ENCODE measurements at places on chromosomes 12 and 14.

DNA sequence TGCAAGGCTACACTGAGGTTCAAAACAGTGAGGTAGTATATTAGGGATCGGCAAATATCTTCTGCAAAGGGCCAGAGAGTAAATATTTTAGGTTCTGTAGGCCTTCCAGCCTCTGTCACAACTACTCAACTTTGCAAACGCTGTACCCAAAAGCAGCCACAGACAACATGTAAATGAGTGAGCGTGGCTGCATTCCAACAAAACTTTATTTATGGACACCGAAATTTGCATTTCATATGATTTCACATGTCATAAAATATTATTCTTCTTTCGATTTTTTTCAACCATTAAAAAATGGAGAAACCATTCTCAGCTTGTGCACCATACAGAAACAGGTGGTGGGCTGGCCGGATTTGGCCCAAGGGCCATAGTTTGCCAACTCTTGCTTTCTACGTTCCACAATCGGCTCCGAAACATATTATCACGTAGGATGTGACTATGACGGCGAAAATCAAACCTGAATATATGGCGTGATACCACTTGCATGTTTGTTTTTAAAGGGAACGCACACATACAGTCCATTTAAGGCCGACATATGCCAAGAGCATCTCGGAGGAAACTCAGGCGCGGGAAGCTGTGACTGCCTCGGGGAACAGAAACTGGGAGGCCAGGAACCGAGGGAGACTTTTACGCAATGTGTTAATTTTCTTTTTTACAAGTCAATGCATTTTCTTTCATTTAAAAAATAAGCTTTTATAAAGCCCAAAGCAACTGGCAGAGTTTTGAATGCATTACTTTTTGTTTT is 7.1 kb downstream of the NCOR2 start:
- DNase-seq, result no peak

DNA sequence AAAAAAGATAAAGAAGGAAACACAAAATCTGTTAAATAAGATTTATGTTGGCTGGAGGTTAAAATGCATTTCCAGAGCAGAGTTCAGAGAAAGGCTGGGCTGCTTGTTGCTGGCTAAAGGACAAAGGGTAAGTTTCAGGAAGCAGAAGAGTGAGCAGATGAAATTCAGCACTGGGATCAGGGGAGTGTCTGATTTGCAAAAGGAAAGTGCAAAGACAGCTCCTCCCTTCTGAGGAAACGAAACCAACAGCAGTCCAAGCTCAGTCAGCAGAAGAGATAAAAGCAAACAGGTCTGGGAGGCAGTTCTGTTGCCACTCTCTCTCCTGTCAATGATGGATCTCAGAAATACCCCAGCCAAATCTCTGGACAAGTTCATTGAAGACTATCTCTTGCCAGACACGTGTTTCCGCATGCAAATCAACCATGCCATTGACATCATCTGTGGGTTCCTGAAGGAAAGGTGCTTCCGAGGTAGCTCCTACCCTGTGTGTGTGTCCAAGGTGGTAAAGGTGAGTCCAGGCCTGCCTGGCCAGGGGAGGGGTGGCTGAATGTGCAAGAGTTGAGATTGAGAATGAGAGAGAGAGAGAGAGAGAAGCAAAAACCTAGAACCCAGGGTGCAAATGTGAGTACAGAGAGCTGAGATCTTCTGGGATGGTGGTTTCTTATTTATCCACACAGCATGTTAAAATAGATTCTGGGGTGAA is at the start of gene OAS1:
OAS1 (plus strand) TSS at position 251 of the 703 bp plus-strand sequence; CDS start at position 329, 78 bp downstream.
- no peak for DNase-seq

GRCh38 chr14:31360919-31361662 is 59.3 kb downstream of the HEATR5A start:
- DNase-seq, result no peak

GRCh38 chr14:99137913-99138571 is 134.0 kb downstream of the BCL11B start:
- DNase-seq, result no peak

DNA sequence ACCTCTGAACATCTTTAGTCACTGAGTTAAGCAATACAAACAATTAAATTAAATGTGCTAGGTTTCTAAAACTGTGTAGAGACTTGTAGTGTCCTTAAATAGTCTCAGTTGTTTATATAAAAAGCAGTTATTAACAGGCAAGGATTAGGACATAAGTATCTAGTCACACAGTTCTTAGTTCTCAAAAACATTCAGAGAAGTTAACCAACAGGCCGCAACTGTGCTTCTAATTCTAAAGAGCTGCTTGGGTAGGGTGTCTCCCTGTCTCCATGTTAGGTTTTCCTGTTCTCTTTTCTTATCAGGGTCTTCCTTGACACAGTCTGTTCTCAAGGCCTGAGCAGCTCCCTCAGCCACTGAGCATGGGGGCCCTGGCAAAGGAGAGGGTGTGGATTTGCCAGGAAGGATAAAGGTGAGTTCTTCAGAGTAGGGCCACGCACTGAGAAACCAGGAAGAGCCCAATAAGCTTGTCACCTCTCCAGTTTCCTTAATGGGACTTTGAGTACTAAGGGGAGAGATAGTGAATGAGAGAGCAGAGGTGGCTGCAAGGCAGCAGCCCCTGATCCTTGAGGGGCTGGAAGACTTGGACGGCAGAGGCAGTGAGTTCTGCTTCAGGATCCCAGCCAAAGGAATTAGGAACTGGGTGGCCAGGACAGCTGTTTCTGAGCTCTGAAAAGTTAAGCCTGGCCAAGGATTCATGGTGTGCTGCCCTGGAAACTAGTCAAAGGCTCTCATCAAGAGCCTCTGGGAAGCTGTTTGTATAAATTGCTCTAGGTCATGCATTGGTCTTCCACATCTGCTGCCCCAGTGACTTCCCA is 177.3 kb downstream of the MYRFL start:
- DNase-seq, result no peak

DNA sequence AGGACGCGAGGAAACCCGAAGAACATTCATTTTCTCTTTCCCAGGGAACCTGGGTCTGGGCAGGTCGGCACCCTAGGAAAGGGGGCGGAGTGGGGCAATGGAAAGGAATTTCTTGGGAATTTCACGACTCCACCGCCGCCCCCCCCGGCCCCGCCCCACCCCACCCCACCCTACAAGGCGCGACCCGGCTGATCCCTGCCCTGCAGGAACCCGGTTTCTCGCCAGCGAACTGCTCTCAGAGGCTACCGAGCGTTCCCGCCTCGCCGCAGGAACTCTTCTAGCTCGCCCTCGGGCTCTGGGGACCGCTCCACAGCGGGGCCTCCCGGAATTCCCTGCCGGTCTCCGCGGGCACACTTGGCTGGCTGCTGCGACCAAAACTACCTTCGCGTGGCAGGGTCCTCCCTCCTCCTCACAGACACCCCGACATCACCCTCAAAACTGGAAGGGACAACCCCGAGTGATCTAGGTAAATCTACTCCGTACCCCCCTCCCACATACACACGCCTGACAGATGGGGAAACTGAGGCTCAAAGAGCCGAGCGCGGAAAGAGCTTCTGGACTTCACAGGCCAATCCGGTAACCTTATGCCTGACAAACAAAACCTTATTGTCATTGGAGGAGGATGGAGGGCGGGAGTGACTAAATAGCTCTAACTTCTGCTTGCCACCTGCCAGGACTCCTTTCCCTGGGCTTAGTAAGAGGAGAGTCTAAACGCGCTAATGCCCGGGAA is 785 bp upstream of the ACTN1 start:
- DNase-seq, result no peak

GRCh38 chr14:22850944-22851764 is 14.8 kb downstream of the MMP14 start:
- no peak for DNase-seq

DNA sequence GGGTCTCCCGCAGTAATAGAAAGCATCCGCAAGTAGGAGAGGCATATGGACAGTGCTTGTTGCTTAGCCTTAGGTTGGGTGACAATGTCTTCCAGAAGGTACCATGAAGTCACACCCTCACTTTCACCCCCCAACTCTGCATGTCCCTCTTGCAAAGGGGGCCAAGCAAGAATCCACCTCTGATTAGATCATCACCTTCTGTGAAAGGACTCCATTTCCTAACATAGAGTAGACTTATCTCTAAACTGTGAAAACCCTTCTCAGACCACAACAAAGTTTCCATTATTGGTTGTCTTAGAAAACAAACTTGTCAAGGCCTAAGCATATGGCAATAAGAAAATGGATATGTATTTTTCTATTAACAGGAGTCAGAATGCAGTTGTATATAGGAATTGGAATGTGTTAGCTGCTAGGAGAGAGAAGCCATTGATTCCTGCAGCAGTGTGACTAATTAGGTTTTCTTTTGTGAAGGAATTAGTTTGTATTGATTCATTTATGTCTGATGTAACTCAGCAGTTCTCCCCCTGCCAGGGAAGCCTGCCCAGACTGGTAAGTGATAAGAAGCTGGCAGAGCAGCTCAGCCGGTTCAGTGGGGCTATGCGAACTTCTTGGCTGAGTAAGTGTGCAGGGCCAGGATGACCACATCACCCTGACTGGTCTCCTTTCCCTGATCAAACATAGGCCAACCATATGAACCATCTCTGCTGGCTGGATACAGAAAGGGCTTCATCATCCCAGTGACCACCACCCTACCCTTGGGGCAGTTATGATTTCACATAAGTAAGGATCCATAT is 107.3 kb upstream of the CCDC196 start:
- no peak for DNase-seq

DNA sequence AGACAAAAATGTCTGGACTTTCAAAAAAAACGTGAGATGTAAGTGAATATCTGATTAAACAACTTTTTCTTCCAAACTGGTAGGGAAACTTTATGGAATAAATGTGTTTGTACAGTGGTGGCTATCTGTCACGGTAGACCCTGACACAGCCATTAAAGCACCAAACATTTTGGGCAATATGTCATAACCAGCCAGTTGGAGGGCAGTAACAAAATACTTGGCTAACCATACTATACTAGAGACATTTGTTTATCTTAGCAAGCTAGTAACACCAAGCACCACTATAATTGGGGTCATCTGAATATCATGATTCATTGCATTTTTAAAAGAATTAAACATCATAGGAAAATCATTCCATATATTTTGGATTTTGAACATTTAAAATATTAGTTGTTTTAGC is 6.0 kb upstream of the MYF6 start:
- DNase-seq, result no peak

GRCh38 chr12:130705178-130705822 is 10.8 kb downstream of the RIMBP2 start:
- DNase-seq, result no peak

DNA sequence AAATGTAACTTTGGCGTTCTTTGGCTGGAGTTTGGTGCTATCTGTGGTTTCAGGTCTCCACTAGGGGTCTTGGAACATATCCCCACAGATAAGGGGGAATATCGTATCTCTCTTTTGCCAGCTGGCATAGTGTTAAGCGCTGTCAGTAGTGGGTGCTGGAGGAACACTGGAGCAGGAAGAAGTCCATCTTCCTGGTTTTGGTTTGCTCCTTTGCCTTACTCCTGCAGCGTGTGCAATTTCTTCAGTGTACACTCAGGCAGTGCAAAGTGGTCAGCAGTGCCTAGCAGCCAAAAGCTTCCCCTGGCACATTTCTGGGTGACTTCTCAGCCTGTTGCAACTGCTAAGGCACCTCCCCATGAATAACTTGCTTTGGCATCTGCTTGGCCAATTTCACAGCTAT is 11.7 kb upstream of the RIPK3 start:
- DNase-seq, result no peak

DNA sequence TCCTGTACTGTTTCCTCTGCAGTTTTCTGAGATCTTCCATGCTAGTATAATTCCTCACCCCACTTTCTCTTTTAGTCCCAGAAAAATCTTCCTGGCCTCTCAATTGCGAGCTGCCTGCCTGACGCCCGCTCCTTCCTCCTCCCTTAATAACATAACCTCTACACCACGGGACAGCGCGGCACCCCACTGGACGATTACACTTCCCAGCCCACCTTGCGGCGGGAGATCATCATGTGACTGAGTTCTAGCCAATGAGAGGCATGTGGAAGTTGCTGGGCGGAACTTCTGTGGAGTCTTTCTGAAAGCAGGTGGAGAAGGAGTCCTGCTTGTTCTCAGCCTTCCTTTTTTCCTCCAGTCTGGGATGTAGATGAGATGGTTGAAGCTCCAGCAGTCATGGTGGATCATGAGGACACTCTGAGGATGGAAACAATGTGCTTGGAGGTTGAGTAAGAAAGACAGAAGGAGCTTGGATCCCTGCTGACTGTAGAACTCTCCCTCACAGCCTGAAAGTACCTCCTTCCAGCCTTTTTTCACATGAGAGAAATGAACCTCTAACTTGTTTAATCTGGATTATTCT is 133.6 kb upstream of the VRK1 start:
- no peak for DNase-seq

GRCh38 chr12:18146363-18146762 is 56.4 kb upstream of the RERGL start:
- no peak for DNase-seq

DNA sequence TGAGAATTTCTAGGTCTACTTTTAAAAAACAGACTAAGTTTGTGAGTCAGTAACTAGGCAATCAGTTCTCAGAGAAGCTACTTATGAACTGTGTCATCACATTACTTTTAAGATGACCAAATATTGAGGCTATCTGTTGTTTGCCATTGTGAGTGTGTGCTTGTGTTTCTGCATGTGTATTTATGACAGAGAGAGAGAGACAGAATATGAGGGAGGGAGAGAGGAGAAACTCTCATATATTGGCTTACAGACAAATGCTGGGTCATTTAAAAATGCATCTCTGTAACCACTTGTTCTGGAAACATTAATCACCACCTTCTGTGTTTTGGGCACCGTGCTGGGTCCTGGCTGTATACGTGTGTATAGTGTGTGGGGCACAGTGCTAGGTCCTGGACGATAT is 161.5 kb upstream of the FRMD6 start:
- no peak for DNase-seq

GRCh38 chr12:116628989-116629388 is 69.8 kb downstream of the MAP1LC3B2 start:
- DNase-seq, result no peak

- DNase-seq, result no peak
These were observed 102.0 kb downstream of the PRMT8 start for GRCh38 chr12:3592856-3593625.

DNA sequence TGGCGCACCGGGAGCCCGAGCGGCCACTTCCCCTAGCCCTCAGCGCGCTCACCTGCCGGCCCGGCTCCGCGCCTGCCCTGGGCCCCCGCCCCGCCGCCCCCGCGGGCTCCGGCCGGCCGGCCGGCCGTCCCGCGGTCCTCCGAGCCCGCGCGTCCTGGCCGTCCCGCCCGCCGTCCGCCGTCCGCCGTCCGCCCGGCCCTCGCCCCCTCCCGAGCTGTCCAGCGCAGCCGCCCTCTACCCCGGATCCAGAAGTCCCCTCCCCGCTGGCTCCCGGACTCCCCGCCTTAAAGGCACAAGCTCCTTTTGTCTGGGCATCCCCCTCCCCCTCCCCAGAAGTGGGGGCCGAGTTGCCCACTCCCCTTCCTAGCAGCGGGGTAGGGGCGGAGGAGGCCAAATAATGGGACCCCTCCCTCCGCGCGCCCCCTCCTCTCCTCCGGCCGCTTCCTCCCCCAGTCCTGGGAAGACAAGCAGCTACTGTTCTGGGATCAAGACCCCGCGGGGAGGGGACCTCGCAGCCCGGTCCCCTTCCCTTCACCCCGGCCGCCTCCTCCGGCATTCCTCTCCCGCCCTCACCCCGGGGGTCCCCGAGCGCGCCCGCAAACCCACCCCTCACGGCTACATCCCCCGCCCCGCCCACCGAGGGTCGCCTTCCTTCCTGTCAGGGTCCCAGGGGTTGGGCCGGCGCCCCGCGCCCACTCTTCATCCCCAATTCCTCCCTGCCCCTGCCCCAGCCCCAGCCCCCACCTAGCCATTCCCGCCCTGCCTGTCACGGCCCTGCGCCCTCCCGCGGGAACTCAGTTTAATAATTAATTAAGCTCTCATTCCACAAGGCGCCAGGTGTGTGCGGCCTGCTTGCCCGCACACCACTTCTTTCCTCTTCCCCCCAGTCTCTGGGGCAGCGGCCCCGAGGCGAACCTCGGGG is at the start of gene ADCY6:
ADCY6 (minus strand) TSS at position 236 of the 922 bp plus-strand sequence. CDS start 5,655 bp downstream, outside the sequence.
- DNase-seq, result no peak

All from T-helper 22 cell (primary cell).